ENCODE measurements at places on chromosomes 1 and 21. TPM values are rescaled to one million over a fixed set of nuclear protein-coding genes. Genes with fewer than 3 reads are reported as not detected.

ZDHHC18 gene
- 42.3 TPM for total RNA-seq

ANKRD65 gene
- not detected for total RNA-seq

CD53 gene
- total RNA-seq, result not detected

URB1 gene
- total RNA-seq, result 13.3 TPM

OR2L2 gene
- 0.02 TPM for total RNA-seq

CD52 gene
- not detected for total RNA-seq

CSMD2 gene
- not detected for total RNA-seq

LHX8 gene
- total RNA-seq, result 1.1 TPM

GSTM1 gene
- total RNA-seq, result not detected

SPATC1L gene
- not detected for total RNA-seq

SERPINC1 gene
- total RNA-seq, result 0.16 TPM

COL9A2 gene
- 0.23 TPM for total RNA-seq

SHE gene
- 0.05 TPM for total RNA-seq

MANEAL gene
- total RNA-seq, result 25.5 TPM

LAMC2 gene
- 21.0 TPM for total RNA-seq

SLAMF9 gene
- 0.40 TPM for total RNA-seq

FMO1 gene
- total RNA-seq, result not detected

CHI3L1 gene
- not detected for total RNA-seq

CIART gene
- 0.22 TPM for total RNA-seq

XCL1 gene
- not detected for total RNA-seq

RCAN1 gene
- 7.4 TPM for total RNA-seq

WNT3A gene
- not detected for total RNA-seq

WLS gene
- 17.7 TPM for total RNA-seq

SLFNL1 gene
- not detected for total RNA-seq

RERE gene
- 19.3 TPM for total RNA-seq

MAP3K21 gene
- 12.1 TPM for total RNA-seq

HPCA gene
- total RNA-seq, result 0.17 TPM

COA6 gene
- 89.0 TPM for total RNA-seq

CFAP74 gene
- not detected for total RNA-seq

NUP210L gene
- not detected for total RNA-seq

CYP4B1 gene
- total RNA-seq, result not detected

DEDD gene
- total RNA-seq, result 32.6 TPM

FMOD gene
- total RNA-seq, result not detected

GUK1 gene
- 113 TPM for total RNA-seq

MATN1 gene
- 0.05 TPM for total RNA-seq

PRAMEF10 gene
- not detected for total RNA-seq

LRRC7 gene
- not detected for total RNA-seq

SRSF4 gene
- 51.7 TPM for total RNA-seq

DTL gene
- 26.7 TPM for total RNA-seq

SHISAL2A gene
- not detected for total RNA-seq

SLAMF8 gene
- total RNA-seq, result not detected

APCS gene
- total RNA-seq, result not detected

MX1 gene
- 1.9 TPM for total RNA-seq

NHLH1 gene
- total RNA-seq, result 0.45 TPM

VHLL gene
- not detected for total RNA-seq

ALDH4A1 gene
- total RNA-seq, result 13.4 TPM

GUCA2A gene
- total RNA-seq, result not detected

LYST gene
- 5.8 TPM for total RNA-seq

ENO1 gene
- 3,010 TPM for total RNA-seq
